ENCODE measurements at places on chromosomes 7 and 10.

DNA sequence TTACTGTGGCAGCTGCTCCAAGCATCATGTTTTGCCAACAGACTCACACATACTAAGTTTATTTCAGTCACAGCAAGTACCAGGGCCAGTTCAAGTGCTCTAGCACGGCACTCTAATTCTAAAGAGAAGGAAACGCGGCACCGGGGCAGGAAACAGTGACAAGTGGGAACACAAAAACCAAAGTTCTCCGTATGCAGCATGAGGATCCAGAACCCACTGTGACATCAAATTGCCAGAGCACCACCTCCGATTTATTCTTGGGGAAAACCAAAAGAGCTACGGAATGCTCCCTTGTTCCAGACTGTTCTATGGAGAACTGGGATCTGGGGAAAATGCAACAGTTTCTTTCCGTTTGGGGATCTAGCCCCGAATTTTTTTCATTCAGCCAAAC, 448 bp upstream of the PTER start:
- no peak for DNase-seq

DNA sequence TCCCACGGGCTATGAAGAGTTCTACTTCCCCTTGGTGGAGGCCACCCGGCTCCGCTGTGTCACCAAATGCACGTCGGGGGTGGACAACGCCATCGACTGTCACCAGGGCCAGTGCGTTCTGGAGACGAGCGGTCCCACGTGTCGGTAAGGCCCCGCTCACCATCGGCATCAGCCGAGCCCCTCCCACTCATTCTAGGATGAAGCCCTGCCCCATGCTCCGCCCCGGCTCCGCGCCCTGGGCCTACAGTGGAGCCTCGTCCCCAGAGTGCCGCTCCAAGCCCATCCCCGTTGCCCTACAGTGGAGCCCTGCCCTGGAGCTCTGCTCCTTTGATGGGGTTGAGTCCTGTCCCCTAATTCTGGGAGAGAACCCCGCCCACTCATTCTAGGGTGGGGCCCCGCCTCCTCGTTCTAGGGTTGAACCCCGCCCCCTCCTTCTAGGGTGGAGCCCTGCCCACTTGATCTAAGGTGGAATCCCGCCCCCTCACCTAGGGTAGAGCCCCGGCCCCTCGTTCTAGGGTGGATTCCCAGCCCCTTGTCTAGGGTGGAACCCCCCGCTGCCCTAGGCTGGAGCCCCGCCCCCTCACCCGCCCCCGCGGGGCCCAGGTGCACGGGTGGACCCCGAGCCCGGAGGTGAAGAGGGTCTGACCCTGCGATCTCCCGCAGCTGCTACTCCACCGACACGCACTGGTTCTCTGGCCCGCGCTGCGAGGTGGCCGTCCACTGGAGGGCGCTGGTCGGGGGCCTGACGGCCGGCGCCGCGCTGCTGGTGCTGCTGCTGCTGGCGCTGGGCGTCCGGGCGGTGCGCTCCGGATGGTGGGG, 3.4 kb upstream of the MUC12 start:
- no peak for DNase-seq

- peak; percentile 76 for DNase-seq
Observed at GRCh38 chr7:100469227-100470044, 5.4 kb upstream of the SPACDR start.

DNA sequence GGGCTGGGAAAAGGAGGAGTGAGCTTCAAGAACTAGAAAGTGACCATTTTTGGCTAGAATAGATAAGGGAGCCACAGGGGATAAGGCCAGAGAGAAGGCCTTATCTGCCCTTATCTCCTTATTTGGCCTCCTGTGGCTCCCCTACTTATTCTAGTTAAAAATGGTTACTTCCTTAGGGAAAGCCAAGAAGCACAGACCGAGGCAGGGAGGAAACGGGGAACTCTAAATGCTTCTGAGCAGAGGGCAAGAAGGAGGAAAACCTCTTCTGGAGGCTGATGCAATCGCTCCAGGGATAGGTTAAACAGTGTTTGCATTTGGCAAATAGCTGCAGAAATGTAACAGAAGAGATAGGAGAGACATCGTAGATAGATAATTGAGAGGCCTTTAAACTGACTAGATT, 18.6 kb downstream of the NRP1 start:
- DNase-seq = no peak

DNA sequence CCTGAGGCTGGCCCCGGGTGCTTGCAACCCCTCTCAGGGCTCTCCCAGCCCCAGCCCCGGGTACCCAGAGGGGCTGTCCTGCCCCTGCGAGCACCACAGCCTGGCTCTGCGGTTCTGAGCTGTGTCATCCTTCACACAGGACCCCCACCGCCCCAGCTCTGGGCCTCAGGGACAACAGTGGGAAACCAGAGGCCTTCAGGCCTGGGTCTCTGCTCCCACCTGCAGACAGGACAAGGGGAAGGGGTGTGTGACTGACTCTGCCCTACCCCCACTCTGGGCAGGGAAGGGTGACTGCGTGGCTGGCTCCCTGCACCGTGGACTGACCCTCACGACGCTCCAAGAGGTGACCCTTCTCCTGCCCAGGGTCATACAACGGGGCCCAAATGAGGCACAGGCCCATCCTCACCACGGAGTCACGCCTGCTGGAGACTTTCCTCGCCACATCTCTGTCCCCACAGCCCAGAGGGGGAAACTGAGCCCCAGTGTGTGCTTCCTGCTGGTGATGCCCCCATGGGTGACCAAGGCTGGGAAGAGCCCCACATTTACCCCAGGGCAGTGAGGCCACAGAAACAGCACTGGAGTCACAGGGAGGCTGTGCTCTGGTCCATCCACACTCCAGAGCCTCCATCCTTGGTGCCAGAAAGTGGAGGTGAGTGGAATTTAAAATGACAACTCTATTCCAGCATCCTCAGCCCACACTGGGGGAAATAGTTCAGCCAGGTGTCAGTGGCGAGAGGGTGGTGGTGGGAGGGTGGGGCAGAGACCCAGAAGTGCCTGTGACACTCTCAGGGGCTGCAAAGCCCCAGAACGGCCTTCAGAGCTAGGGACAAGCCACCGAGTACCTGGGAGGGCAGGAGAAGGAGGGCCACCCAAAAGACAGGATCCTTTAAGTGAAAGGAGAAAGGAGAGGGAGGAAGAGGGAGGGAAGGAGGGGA, 13.6 kb downstream of the CAMK2B start:
- no peak for DNase-seq

DNA sequence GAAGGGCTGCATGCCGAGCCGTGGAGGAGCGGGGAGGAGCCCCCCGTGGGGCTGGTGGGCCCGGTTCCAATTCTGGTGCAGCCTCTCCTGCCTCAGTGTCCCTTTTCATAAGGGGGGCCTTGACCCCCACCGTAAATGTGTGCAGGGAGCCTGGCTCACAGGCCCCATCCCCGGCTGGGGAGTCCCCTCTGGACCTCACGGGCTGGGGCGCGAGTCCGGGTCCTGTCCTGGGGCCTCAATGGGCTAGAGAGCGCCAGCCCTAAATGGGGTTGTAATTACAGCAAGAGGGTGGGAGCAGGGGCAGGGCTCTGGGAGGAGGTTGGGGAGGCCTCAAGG, 203.0 kb downstream of the ELFN1 start:
- no peak for DNase-seq

GRCh38 chr7:68678196-68678595, 920.1 kb upstream of the AUTS2 start:
- no peak for DNase-seq

- DNase-seq = no peak
Observed at GRCh38 chr7:94129443-94130140, 125.4 kb upstream of the BET1 start.

- DNase-seq = no peak
Observed at GRCh38 chr10:99358101-99358500, 28.9 kb downstream of the CNNM1 start.

- no peak for DNase-seq
Observed at GRCh38 chr10:71740069-71740653, 20.6 kb upstream of the C10orf105 start.

GRCh38 chr7:17340655-17341054, 42.2 kb downstream of the AHR start:
- DNase-seq = no peak

DNA sequence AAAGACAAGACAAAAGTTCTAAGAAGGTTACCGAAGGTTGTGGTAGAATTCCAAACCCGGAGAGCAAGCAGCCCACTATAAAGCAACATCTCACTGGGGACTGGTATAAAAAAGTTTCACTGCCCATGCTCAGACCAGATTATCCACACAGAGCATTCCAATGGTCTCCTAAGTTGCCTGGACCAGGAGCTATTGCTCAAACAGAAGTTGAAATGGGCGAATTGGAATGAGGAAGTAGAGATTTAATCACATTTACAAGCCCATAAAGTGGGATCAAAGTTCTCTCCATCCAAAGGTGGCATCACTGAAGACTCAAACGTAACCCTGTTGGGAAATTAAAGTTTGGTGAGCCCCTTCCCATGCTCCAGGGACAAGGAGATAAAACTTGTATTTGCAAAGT, 19.8 kb downstream of the OR2F1 start:
- no peak for DNase-seq

DNA sequence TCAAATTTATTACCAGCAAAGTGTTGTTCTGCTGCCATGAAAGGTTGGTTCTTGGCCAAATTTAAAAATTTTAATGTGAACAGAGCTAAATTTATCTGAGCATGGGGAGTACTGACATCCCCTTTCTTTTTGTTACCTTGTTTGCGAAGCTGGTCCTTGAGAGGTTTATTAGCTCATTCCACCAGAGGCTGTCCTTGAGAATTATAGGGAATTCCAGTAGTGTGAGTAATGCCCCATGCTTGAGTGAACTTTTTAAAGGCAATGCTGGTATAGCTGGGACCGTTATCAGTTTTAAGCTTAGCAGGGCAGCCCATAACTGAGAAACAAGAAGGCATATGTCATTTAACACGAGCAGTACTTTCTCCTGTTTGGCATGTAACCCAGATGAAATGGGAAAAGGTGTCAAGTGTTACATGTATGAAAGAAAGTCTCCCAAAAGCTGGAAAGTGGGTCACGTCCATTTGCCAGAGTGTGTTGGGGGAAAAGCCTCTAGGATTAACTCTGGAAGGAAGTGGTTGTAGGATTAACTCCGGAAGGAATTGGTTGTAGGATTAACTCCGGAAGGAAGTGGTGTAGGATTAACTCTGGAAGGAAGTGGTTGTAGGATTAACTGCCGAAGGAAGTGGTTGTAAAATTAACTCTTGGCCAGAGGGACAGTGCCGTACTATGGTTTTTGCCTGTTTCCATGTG, 37.3 kb upstream of the AKR1C2 start:
- no peak for DNase-seq

- DNase-seq = no peak
Observed at GRCh38 chr10:105650306-105650705, 1009.2 kb downstream of the SORCS3 start.

DNA sequence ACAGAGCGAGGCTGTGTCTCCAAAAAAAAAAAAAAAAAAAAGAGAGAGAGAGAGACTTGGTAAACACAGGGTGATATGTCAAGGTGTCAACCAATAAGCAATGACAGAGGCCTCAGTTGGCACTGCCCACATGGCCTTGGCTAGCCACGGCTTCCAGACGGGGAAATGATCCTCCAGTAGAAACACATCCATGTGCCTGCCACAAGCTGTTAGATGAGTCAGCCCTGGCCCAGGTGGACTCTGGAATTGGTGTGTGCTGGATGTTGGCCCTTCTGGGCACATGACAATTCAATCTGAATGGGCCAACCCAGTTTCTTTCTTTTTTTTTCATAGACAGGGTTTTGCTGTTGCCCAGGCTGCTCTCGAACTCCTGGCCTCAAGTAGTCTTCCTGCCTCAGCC, 13.7 kb downstream of the RFC2 start:
- DNase-seq = no peak

GRCh38 chr7:5692112-5692844, 89.2 kb downstream of the RNF216 start:
- no peak for DNase-seq

DNA sequence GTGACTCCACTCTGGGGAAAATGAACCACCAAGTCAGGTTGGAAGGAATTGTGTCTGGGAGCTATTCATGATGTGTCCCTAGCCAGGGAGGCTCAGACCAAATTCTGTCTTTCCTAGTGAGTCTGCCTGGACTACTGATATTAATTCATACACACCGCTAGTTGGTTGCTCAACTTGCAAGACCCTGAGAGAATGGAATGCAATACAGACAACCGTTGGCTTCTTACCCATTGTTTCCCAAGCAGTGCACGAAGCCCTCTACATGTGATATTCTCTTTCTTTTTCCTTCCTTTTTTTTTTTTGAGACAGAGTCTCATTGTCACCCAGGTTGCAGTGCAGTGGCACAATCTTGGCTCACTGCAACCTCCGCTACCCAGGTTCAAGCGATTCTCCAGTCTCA, 19.4 kb upstream of the SRGN start:
- no peak for DNase-seq

GRCh38 chr7:143345428-143345900, 17.0 kb downstream of the FAM131B start:
- no peak for DNase-seq

DNA sequence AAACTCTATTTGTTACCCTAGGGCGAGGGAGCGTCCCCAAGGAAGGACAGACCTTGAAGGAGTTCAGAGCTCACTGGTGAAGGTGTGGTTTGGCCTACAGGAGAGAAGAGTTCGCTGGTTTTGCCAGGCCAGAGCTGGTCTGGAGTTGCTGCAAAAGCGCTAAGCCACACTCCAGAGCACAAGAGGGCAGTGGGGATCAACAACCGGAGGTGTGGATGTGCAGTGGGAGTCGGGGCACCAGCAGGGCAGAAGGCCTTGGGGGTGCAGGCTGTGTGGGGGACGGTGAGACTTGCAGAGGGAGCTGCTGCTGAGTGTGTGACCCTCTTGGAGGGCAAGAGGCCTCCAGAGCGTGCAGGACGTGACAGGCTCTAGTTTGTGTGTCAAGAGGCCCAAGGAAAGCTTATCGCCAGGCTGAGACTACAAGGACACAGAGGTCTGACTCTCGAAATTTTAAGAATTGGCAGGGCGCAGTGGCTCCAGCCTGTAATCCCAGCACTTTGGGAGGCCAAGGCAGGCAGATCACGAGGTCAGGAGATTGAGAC, 14.3 kb upstream of the CUL1 start:
- DNase-seq = no peak

DNA sequence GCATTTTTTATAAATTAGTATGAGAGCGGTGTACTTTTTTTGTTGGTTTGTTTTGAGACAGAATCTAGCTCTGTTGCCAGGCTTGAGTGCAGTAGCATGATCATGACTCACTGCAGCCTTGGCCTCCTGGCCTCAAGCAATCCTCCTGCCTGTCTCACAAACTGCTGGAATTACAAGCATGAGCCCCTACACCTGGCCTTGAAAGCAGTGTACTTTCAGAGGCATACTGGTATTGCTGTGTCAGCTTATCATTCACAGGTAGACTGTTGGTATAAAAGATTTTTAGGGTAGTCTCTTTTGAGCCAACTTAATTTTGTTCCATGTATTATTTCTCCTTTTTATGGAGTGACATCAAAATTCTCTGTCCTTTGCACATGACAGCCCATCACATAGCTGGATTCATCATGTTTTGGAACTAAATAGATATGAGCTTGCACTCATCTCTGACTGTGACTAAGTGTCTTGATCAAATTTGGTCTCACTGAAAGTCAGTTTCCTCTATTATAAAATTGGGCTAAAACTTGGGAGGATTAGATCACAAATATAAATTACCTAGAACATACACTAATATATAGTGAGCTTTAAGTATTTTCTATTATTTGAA, 12.4 kb downstream of the GNAT3 start:
- DNase-seq = no peak

- no peak for DNase-seq
Observed at GRCh38 chr10:103066141-103067098, 126.7 kb downstream of the NT5C2 start.
